ENCODE measurements at places on chromosomes 7 and 10.

GRCh38 chr10:94065362-94065761 lies 71.6 kb downstream of the PLCE1 start:
- no peak for DNase-seq

- no peak for DNase-seq
These were observed 3.0 kb downstream of the CHPF2 start for GRCh38 chr7:151235091-151235787.

GRCh38 chr7:103120362-103120761 lies 28.5 kb downstream of the NAPEPLD start:
- DNase-seq = no peak

DNA sequence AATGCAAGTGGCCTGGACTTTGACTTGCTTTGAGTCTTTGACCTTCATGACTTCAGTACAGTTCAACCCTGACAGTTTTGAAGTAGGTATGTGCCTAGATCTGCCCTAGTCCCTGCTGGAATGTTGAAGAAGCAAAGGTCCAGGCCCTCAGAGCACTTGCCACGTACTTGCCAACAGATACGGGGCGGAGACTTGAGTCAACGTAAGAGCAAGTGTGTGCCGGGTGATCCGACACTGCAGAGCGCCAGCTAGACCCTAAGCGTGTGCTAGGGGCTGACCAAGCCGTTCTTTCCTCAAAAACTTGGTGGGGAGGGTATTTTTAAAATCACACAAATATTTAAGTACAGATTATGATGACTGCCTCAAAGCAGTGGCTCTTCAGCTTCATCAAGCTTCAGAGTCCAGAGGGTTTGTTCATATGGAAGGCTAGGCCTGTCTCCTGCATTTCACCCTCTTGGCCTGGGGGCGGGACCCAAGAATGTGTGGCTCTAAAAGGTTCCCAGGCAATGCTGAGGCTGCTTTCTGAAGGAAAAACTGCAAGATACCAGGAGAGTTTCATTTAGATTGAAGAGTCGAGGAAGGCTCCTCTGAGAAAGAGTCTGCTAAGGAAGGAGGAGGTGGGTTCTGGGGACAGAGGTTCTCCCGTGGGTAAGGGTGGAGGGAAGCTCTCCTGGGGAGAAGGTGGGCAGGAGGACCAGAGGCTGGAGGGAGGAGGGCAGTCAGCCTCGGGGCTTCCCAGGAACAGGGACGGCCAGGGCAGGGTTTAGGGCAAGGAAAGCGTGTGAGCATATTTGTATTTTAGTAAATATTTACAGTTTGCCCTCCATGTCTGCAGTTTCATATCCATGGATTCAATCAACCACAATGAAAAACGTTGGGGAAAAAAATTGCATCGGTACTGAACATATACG lies 160.3 kb downstream of the EGFR start:
- DNase-seq = no peak

- DNase-seq = peak; percentile 44
These were observed 20.2 kb upstream of the BAIAP2L1 start for GRCh38 chr7:98420966-98421612.

- DNase-seq = no peak
These were observed 557 bp upstream of the LSM8 start for GRCh38 chr7:118183428-118183785.

GRCh38 chr7:130904031-130904757 lies 170.2 kb upstream of the KLF14 start:
- DNase-seq = no peak

GRCh38 chr7:44757311-44757710 lies 8.7 kb downstream of the ZMIZ2 start:
- no peak for DNase-seq

GRCh38 chr7:68217426-68217825 lies 1220.8 kb downstream of the TYW1 start:
- no peak for DNase-seq

- no peak for DNase-seq
These were observed 19.0 kb upstream of the CFAP46 start for GRCh38 chr10:132961420-132961786.

GRCh38 chr10:121910673-121911420 lies 17.0 kb downstream of the ATE1 start:
- no peak for DNase-seq

DNA sequence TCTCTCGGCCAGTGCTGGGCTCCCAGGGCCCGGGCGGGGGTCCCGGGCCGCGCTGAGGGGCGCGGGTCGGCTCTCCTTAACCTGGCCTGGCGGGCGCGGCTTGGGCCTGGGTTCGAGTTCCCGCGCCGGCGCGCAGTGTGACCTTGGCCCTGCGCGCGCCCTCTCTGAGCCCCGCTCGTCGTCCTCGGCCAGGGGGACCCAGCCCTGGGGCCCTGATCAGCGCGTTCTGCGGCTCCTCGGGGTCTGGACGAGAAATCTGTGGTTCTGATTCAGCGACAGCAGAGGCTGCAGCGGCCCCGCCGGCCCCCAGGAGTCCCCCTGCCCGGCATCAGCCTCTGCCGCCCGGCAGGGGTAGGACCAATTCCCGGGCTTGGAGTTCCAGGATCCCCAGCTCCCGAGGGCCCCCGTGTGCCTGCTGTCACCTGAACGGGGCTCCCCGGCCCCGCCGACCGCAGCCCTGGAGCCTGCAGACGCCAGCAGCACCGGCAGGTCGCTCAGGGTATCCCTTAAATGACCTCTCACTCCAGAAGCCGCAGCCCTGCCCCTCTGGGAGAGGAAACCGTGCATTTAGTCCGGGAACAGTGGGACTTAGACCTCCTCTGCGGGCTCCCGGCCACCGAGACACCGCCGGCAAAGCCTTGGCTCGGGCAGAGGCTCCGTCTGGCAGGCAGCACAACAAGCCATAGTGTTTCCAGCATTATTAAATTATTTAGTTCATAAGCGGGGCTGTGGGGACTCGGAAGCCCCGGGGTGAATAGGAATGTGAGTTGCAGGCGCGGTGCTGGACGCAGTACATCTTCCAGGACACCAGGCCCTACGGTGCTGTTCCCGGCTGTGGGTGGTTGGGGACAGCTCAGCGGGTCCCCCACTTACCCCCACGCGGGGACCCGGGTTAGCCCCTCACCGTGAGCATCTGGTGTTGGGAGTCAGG lies 572 bp downstream of the CHST12 start:
- DNase-seq = no peak

DNA sequence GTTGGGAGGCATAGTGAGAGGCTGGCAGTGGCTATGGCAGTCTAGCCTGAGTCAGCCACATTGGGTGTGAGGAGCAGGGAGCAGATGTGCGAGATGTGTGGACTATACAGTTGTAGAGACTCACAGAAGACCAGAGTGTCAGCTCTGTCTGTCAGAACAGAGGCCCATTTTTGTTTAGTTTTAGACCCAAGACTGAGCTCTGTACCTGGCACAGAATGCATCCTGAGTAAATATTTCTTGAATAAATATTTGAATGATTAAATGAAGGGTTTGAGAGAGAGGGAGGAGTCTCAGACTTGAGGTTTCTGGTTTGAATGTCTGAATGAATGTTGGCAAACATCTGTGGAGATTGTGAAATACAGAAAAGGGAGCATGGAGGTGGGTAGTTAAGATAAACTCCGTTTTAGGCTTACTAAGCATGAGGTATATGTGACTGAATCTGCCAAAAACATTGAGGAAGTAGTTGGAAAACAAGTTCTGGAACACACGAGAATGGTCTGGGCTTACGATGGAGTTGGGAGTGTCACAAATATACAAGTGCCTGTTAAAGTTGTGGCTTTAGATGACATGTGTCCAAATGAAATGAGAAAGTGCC lies 3.6 kb downstream of the SEC23IP start:
- no peak for DNase-seq

DNA sequence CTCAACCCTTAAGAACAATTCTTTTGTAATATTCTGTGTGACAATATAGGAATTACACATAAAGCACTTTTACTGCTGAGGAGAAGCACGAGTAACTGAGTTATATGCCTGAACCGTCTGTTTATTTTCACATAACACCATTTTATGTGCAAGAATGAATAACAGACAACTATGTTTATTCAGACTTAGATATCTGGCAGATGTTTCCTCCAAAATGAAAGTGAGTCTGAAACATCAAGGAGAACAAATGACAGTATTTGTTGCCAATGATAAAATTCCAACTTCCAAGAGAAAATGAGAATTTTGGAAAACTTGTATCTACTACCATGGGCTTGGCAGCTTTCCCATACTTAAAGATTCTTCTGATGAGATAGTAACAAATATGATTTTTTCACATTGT lies 51.4 kb downstream of the DNMBP start:
- no peak for DNase-seq

DNA sequence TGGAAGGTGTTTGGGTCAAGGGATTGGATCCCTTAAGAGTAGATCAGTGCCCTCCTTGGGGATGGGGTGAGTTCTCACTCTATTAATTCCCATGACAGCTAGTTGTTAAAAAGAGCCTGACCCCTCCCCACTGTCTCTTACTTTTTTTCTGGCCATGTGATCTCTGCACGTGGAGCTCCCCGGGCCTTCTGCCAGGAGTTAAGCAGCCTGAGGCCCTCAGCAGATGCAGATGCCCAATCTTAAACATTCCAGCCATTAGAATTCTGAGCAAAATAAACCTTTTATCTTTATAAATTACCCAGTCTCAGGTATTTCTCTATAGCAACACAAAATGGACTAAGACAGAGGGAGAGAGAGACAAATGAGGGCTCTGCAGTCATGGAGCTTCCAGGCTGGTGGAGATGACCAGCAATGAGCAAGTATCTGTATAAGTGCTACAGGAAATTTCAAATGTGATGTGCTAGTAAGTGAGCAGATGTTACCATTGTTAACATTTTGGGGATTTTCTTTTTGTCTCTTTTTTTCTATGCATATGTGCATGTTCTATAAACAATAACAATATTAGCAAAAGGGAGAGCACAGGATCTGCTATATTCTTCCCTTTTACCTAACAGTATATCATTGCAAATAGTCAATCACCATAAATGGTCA lies 26.7 kb downstream of the PLPP4 start:
- no peak for DNase-seq

- no peak for DNase-seq
These were observed 113.5 kb downstream of the SORBS1 start for GRCh38 chr10:95447685-95448084.

- DNase-seq = no peak
These were observed 71.7 kb upstream of the TMEM106B start for GRCh38 chr7:12139416-12139815.

- no peak for DNase-seq
These were observed 10.6 kb downstream of the BEND7 start for GRCh38 chr10:13518076-13518692.

GRCh38 chr10:546451-546850 lies 143.0 kb downstream of the DIP2C start:
- DNase-seq = no peak

Data from T follicular helper cell (primary cell).